ENCODE measurements at places on chromosomes 2 and 18.
A peak's percentile ranks its signal among the peaks of the same experiment; 100 is the strongest.

- no peak for DNase-seq
Observed at GRCh38 chr2:223099561-223099960, 47.6 kb downstream of the KCNE4 start.

DNA sequence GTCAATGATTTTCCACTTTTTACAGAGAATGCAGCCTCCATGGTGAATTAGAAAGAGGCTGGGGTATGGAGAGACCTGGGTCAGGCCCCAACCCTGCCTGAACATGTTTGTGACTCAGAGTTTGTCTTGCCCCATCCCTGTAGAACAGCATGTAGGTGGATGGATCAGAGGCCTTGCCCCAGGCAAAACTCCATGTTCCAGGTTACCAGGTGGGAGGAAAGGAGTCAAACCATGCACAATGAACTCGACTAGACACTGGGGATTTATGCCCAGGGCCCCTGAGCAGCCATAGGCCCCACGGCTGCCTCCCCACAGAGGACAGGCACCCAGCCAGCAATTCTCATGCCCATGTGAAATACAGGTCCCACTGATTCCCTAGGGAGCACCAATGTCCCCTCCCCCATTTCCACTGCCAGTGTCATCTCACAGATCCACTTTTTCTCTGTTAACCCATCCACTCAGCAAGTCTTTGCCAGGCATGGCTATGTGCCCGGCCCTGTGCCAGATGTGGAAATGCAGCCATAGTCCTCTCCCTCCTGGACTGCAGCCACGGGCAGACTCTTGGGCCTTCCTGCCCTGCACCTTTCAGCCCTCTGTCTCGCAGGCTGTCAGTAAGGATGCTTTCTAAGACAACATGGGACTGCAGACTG lies 737.8 kb upstream of the HS6ST1 start:
- no peak for DNase-seq

DNA sequence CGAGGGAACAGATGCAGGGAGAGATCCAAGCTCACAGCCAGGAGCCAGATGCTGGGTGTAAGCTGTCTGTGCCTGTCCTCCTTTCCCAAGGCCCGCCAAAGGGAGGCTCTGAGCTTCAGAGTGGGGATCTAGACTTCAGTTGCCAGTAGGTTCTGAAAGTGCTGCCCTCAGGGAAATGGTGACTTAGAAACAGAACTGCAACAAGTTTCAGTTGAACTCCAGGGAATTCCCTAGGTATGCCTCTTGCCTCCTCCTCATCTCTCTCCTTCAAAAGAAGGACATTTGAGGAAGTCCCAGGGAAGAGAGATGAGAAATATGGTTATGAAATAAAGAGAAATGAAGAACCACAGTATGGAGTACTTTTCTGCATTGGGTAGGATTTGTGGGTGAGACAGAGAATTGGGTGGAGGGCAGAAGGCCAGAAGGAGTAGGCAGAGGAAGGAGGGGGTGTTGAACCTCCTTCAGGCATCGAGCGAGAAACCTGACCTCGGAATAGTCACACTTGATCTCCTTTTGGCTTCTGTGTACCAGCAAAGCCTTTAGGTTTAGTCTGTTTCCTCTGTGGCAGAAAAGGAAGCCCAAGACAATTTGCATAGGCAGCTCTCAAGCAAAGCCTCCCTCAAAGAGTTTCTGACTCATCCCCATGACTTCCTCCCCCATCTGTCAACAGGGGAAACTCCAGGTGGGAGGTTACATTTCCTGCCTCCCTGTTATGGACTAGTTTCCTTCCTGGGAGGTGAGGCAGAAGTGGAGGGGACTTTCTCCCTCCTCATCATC lies 45.7 kb downstream of the QPCT start:
- peak; percentile 86 for DNase-seq

DNA sequence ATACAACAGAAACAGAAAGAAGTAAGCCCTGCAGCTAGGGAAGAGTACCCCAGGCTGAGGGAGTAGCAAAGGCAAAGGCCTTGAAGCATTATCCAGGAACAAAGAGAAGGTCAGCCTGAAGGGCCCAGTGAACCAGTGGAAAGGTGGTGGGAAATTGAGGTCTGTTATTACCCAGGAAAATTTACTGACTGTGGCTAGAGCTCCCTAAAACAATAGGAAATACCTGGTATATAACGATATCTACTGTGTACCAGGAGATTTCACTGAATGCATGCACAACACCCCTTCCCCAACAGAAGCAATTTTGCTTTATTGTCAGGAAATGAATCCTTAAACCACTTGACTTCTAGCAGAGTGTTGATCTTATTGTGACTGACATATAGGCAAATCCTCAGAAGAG lies 365.3 kb downstream of the ERBB4 start:
- DNase-seq, result no peak

GRCh38 chr18:30675493-30675892 lies 367.0 kb downstream of the DSC3 start:
- no peak for DNase-seq
